Stimulated activated CD4-positive, alpha-beta T cell treated with anti-CD3 and anti-CD28 coated beads, Interleukin-4, amount 100 ng/mL, for 48 hours (primary cell): ENCODE measurements at places on chromosomes 16 and 17.

GRCh38 chr17:19948116-19948943 lies 29.3 kb downstream of the AKAP10 start:
- no peak for DNase-seq

- no peak for DNase-seq
These were observed 63.3 kb upstream of the HSBP1 start for GRCh38 chr16:83744441-83744981.

- DNase-seq, result no peak
These were observed 12.7 kb downstream of the UNKL start for GRCh38 chr16:1401758-1402154.

DNA sequence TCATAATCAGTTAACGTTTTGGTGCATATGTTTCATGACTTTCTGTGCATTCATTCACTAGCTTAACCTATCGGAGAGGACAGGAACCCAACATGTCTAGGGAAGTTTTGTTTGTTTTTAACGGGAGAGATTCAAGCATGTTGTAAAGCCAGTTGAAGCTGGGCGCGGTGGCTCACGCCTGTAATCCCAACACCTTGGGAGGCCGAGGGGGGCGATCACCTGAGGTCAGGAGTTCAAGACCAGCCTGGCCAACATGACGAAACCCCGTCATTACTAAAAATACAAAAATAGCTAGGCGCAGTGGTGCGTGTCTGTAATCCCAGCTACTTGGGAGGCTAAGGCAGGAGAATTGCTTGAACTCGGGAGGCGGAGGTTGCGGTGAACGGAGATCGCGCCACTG lies 1.4 kb upstream of the TNRC6A start:
- no peak for DNase-seq

- DNase-seq, result no peak
These were observed 30.1 kb downstream of the PIMREG start for GRCh38 chr17:6474376-6474775.
